ENCODE measurements at places on chromosomes 11 and 22. TPM values are rescaled to one million over a fixed set of nuclear protein-coding genes. Genes with fewer than 3 reads are reported as not detected.

The ASCL2 gene
- not detected for total RNA-seq

The ARHGAP20 gene
- 1.2 TPM for total RNA-seq

The C11orf16 gene
- total RNA-seq = not detected

The ZNF214 gene
- total RNA-seq = 2.3 TPM

The GDPD4 gene
- total RNA-seq = not detected

Measured in myometrial cell (primary cell).